ENCODE measurements at places on chromosomes 2 and 18.

DNA sequence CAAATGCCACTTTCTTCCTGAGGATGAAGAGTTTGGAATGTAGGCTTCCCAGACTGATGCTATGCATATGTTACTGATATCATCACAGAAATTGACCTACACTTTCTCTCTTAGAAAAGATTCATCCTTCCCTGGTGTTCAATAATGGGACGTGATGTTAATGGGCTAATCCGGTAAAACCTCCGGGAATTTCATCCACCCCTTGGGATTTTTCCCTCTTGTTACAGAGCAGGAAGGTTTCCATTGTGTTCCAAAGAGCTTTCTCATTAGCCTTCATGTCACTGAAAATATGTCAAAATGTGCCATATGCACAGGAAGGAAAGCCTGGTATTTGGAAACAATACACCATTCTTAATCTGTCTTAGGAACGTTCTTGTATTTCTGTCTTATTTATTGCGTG, 20.7 kb downstream of the ALPK2 start:
- DNase-seq, result no peak

DNA sequence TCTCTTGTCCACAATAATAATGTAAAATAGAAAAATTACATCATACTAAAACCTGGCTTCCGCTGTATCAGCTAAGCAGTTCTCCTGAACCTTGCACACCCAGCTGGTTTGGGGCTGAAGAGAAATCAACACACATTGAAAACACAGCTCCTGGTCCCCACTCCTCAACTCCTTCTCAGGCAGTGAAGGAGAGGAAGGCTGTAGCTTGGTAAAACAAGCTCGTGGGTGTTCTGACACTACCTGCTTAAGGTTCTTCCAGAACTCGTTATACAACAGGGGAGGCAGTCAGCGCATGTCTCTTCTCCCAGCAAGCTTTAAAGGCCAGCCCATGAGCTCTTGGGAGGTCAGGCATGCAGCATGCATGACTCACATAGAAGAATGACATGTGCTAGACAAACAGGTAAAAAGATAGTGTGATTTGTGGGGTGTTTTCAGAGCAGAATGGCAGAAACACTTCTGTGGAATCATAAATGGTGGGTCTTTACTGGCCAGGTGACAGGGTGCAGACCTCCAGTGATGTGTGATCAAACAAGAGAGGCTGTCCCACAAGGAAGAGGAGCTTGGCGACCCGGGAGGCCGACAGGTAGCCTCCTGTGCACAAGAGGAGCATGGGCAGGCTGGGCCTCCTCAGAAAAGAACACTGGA, 69.1 kb downstream of the UXS1 start:
- no peak for DNase-seq

GRCh38 chr2:100391735-100392515, 25.5 kb downstream of the CHST10 start:
- no peak for DNase-seq

DNA sequence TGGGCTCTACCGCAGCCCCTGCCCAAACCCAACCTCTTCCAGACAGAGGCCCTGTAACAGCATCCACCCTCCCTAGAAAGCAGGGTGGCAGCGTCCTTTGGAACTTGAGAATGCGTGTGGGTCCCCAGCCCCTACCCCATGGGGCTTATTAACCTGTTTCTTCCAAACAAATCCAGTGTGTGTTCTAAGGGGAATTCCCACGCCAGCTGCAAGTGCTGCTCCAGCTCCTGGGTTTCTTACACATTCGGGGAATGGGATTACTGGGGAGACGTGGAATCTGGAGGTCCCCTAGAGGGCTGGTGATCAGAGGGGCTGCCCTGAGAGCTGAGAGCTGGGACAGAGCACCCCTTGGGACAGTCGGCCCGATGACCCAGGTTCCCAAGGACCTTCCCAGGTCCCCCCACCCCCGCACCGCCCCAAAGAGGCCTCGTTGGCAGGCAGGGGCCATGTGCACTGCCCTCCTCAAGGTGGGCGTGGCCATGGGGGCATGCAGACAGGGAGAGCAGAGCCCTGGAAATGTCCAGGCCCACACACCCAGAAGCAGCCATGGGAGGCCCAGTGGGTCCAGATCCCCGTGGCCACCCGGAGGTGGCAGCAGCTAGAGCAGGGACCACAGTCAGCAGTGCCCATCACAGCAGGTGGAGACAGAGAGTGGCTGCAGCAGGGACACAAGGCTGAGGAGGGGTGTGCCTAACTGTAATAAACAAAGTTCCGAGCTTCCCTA, 18.8 kb upstream of the TEX44 start:
- DNase-seq, result no peak

- DNase-seq, result no peak
Observed at GRCh38 chr2:144493027-144493809, 26.7 kb downstream of the ZEB2 start.

DNA sequence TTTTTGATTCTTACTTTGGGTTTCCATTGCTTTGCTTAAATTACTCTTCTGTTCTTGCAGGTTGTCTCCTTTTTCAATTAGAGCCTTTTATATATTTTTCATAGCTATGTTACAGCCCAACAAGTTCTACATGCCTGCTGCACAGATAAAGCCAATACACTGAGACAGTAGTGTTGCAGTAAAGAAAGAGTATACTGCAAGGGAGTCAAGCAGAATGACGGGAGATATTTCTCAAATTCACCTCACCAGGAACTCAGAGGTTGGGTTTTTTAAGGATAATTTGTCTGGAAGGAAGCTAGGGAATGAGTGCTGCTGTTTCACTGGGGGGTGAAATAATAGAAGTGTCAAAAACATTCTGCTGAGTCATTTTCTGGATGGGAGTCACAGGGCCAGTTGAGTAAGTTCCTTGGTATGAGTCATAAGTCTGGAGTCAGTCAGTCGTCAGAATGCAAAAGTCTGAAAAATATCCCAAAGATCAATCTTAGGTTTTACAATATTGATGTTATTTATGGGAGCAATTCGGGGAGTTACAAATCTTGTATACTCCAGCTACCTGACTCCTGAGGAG, 193.0 kb upstream of the RGPD4 start:
- no peak for DNase-seq

DNA sequence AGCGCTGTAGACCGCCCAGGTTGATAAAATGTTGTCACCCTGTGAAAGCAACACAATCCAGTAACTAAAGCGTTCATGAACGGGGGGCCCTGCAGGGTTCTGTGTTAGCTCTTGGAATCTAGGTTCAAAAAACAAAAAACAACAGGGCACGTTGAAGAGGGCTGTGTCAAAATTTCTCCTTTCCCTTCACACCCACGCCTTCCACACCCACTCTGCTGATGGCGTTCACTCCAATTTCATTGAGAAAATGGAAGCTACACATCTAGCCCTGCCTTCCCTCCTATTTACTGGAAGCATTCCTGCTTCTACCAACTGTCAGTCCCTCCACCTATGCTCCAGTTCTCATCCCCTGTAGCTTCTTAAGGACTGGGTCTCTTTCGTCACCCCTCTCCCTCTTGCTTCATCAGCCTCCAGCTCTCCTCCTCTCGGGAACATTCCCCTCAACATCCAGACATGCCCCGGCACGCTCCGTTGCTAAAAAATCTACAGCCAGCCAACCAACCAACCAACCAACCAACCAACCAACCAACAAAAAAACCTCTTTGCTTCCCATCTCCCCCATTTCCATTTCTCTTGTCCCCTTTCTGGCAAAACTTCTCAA, 98.4 kb upstream of the SP3 start:
- no peak for DNase-seq

DNA sequence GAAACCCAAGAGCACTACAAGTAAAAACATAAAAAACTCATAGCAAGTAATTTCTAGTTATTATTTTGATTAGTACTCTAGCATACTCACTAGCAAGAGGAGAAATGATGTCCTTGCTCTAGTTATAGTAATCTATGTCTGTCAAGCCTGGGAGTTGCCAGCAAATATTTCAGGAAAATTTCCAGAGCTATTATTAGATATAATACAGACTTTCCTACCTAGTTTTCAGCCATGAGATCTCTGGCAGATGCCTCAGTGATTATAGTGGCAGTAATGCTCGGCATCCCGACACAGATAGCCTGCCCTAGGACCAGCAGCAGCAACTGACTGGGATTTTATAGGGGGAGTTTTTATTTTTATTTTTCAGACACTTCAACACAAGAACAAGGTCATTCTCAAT, 224.4 kb downstream of the ZNF385B start:
- DNase-seq, result no peak

- no peak for DNase-seq
Observed at GRCh38 chr2:31089645-31090044, 48.6 kb downstream of the GALNT14 start.

GRCh38 chr2:223797811-223798721, 39.3 kb downstream of the AP1S3 start:
- DNase-seq, result no peak

DNA sequence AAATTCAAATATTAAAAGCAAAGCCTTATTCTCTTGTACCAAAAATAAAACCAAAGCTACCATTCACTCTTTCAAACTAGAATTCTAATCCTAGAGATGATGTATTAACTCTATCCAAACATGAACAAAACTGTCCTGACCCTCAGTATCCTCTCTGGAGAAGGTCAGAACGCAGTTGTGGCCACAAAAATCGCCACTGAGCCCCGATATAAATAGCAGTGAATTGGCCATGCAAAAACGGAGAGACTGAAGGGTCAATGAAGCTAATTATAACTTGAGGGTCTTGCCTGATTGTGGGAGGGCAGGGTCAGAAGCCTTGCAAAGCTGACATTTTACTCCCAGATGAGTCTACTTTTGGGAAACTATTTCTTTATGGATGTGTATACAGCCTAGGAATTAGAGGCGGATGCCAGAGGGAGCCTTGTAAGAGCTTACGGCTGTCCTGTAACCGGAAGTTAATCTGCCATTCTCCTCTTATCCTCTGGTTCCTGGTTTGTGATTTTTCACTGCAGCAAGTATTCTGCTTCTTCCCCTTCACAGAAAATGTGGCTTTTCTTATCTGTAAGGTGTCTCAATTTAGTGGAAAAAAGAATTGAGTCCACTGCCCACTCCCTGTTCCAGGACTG, 28.1 kb downstream of the CAVIN2 start:
- DNase-seq, result no peak

DNA sequence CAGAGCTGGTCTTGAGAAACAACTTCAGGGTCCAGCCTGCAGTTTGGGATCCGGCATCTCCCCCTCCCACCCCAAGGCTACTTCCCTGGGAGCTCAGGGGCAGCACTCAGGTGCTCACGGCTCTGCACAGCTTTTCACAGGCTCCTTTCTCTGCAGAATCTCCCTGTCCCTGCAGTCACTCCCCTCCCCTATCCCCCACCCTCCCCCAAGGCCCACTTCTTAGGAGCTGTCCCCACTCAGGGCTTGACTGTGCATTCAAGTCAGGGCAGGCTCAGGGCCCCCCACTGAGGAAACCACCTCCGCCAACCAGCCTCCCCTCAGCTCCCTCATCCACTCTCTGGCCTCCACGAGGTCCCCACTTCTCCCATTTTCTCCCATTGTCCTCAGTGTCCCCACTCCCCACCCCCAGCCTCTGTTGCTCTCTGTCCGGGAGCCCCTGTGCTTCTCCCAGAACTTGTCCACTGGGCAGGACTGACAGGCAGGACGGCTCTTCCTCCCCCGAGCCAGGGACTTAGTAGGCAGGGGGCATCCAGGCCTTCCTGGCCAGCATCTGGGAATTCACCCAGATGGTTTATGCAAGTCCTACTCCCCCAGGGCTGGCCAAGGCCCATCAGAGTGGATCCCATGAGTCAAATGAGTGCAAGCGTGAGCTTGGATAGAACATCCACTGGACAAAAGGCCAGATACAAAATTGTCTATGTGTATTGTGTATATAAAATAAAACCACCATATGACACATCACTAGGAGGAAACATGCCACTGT, 7.6 kb downstream of the NMUR1 start:
- no peak for DNase-seq

GRCh38 chr2:221569425-221569845, 2.7 kb downstream of the EPHA4 start:
- DNase-seq, result no peak

DNA sequence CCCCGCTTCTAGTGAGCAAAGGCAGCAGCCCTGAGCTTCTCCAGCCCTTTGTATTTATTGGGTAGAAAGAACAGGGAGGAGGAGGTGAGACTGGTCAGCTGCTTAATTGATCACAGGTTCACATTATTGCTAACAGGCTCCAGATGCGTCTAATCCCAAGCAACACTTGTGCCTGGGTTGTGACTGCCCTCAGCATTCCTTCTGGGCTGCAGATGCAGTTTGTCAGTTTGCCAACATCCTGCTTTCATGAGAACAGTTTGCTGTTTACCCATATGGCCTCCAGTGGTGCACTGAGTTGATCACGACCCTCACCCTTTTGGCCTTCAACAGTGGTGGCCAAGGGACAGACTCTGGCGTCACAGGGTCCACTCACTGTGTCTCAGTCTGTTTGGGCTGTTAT, 159.5 kb upstream of the ZNF516 start:
- DNase-seq, result no peak

Data from stimulated activated CD4-positive, alpha-beta T cell treated with anti-CD3 and anti-CD28 coated beads, TNF-alpha, amount 100 ng/mL, for 24 hours (primary cell).